Pons (tissue), 1 donor: ENCODE measurements at places on chromosomes 2 and 18.

- DNase-seq = no peak
Observed at GRCh38 chr2:54074606-54075341, 40.6 kb upstream of the ACYP2 start.

- DNase-seq = no peak
Observed at GRCh38 chr2:218369330-218369729, 12.7 kb downstream of the CATIP start.

- DNase-seq = peak; percentile 27
Observed at GRCh38 chr2:202064171-202064880, 8.7 kb upstream of the KIAA2012 start.

- no peak for DNase-seq
Observed at GRCh38 chr2:7639476-7639875, 722.3 kb downstream of the RNF144A start.

- no peak for DNase-seq
Observed at GRCh38 chr2:48339451-48339850, 190.5 kb upstream of the STON1 start.

- DNase-seq = no peak
Observed at GRCh38 chr18:53689886-53690285, 534.6 kb downstream of the MBD2 start.

GRCh38 chr2:211473116-211473515, 916.7 kb downstream of the CPS1 start:
- no peak for DNase-seq

DNA sequence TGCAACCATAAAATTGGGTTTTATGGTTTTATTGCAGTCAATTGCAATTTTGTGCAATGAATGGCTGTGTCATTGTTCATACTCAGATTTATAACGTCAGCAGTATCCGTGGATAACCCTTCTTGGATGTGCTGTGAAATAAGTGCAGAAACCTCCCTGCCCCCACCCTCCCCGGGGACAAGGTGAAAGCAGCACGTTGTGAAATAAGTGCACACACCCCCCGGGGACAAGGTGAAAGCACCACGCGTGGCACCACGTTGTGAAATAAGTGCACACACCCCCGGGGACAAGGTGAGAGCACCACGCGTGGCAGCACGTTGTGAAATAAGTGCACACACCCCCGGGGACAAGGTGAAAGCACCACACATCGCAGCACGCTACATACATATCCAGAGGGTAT, 93.6 kb upstream of the NFATC1 start:
- DNase-seq = no peak

DNA sequence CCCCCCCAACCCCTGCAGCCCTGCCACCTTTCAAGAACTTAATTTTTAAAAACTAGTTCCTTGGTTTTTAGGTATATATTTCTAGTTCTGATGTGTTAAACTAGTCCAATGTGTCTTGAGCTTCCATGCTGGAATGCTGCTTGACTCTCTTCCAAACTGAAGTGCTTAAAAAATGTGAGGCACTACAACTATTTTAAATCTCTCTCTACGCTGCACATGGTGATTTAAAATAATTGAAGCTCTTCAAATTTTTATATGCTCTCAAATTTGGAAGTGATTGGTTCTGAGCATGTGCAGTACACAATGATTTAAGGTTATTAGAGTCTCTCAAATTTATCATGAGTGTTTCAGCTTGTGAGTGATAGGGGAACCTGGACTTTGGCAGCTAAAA, 192.6 kb upstream of the ZEB2 start:
- DNase-seq = no peak

GRCh38 chr2:191020742-191021381, 6.9 kb upstream of the STAT1 start:
- peak; percentile 51 for DNase-seq
